ENCODE measurements at places on chromosomes 3 and 15.

DNA sequence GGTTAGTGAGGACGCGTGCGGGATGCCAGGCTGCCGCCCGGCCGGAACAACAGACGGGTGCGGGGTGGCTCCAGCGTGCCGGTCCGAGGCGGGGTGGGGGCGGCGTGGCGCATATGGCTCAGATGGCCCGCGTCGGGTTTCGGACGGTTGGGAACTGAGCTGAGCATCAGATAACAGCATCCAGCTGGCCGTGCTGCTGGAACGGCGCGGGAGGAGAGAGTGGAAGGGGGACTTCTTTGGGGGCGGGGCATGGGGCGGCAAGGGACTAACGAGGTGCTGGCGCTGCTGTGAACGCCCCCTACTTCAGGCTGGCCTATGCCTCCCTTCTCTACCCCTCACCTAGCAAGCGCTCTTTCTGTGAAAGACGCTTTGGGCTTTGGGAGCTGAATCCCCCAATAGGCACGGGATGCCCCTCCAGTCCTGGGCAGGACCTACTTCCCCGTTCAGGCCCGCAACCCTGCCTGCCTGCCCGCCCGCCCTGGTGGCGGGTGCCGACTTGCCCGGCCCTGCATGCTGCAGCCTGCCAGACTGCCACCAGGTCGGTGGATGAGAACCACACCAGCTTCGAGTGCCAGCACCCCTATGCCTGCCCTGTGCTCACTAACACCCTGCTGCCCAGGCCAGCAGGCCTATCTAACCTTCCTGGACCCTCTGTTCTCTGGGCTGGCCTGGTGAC is 542 bp downstream of the INKA1 start:
- no peak for DNase-seq

GRCh38 chr3:168002786-168003368 is 92.8 kb downstream of the GOLIM4 start:
- DNase-seq: no peak

GRCh38 chr3:197889204-197889930 is 60.6 kb upstream of the RPL35A start:
- no peak for DNase-seq

- no peak for DNase-seq
Measured at GRCh38 chr3:12188328-12188648, 29.6 kb upstream of the TIMP4 start.

DNA sequence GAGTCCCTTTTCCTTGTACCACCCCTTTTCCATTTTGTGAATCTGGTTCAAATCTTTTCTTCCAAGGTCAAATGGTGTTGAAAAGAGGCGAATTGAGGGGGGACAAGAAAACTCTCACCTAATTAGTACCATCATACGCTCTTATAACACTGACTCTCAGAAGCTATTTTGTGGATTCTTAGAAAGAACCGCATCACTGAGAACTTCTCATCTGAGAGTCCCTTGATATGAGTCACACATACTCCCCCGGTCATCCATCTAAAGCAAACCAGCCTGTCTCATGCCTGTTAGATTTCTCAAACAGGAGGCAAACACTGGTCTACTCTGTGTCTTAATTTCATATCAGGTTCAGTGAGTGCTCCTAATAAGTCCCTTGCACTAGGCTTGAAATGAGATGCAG is 76.5 kb upstream of the SPRED1 start:
- no peak for DNase-seq

- DNase-seq: no peak
Measured at GRCh38 chr3:58487140-58487886, 4.6 kb upstream of the KCTD6 start.

DNA sequence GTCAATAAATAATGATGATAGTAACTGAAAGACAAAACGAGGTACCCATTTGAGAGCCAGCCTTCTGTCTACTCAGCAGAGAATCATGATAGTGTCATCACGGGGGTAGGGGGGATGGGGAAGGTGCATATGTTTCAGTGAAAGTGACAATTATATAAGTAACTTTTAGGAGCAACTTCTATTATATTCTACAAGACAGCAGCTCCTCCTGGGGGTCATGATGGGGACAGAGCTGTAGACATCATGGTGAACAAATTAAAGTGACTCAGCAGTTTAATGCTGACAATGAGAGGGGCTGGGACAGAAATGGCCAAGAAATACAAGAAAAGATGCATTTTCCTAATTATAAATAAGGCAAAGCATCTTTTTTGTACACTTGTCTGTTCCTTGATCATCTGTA is 11.8 kb downstream of the CAPN3 start:
- DNase-seq: no peak

DNA sequence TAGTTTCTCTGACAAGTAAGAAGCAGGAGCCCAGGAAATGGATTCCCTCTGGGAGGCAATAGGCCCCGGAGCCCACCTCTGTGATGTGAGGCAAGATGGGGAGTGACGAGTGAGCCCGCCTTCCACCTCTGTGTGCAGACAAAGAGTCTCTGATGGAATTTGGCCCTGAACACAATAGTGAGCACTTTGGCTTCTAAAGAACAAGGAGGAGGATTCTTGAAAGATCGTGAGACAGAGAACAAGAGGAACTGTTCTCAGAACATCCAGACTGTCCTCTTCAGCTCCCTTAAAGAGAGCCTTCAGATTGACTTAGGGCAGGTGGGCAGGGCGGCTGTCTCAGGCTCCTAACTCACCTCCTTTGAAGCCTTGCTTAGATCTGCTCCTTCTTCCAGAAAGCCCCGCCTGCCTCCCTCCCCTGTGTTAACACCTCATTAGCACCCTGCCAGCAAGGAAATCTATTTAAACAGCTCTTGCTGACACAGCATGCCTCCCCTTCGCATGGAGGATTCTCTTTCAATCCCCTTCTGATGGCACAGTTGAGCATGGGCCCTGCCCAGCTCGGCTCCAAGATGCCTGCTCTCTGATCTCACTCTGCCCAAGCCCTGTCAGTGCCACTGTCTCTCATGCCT is 430.3 kb downstream of the NTRK3 start:
- DNase-seq: no peak

GRCh38 chr3:183437061-183437460 is 8.6 kb upstream of the MCF2L2 start:
- no peak for DNase-seq

GRCh38 chr3:166879661-166880060 is 500.4 kb downstream of the ZBBX start:
- DNase-seq: no peak

GRCh38 chr15:32656091-32656490 is 14.6 kb downstream of the SCG5 start:
- DNase-seq: no peak

DNA sequence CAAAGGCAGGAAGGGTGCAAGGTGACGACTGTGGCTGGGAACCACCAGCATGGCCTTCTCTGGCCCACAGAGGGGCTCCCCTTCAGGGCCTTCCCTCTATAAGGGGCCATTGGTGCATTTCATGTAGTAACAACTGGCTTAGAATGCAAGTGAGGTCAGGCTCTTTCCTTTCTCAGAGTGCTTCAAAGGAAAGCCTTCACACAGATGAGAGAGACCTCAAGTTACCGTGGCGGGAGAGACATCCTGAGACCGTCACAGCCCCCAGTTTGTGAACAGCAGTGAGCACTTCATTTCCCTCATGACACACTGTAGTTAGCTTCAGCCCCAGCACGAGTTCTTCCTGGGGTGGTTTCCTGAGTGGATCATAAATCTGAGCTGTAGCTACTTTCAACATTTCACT is 96.6 kb upstream of the LIMD1 start:
- no peak for DNase-seq

DNA sequence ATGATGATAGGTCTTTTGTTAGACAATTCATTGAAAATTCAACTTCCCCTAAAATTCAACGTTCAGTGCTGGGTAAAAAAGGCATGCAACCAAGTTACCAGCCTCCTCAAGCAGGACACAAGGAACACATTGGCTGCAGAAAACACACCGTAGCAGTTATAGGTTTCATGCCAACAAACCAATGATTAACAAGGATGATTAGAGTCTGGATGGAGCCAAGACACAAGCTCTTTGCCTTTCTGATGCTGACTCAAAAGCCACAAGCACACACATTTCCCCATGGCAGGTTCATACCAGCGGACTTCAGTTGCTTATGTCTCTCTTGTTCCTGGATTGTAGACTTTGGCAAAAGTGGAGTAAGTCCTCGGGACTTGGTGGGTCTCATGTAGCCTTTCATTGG is 105.8 kb downstream of the DHX30 start:
- no peak for DNase-seq

DNA sequence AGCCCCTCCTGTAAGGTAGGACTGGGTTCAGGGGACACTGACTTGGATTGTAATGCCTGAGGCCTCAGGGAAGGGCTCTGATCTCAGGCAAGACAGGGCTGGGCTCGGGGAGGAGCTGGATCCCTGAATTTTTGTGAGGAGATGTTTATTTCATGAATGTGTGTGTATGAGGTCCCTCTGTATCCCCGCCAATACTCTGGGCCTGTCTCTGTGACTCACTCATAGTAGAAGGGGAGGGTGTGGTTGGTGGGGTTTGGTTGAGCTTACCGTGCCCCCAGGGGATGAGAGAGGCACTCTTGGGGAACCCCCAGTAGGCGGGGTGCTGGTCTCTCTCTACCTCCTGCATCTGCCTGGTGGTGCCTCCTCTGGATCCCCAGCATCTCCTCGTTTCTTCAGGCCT is 28.1 kb downstream of the RPSA start:
- no peak for DNase-seq

DNA sequence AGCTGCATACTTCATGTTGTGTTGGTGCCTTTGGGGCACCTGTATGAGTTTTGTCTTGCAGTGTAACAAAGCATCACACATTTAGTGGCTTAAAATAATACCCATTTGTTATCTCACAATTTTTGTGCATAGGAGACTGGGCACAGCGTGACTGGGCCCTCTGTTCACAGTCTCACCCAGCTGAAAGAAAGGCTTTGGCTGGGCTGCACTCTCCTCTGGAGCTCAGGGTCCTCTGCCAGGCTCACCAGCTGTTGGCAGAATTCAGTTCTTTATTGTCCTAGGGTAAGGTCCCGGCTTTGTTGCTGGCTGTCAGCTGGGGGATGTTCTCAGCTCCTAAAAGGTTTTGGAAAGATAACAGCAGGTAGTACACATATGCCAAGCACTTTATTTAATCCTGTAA is 263.3 kb downstream of the CLSTN2 start:
- DNase-seq: no peak

DNA sequence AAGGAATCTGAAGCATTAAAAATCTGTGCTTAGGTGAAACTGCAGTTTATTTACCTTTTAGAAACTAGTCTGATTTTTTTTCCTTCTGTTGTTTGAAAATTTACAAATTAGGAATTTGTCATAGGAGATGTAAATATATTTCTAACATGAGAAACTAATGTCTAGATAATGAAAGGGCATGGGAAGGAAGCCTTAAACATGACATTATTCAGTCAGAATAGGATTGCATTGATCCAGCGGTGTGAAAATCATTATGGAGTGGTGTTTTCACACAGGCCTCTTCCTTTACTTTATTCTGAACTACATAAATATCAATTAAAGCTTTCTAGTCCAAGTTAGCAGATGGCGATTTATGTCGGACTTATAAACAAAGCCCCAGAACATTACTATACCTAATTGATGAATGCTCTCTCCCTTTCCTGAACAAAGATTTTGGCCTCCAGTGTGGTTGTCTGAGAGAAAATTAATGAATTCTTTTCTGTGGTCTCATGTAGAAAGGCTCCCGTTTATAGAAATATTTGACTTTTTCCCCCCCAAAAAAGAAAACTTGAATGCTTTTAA is 37.9 kb downstream of the FNDC3B start:
- no peak for DNase-seq

- no peak for DNase-seq
Measured at GRCh38 chr15:39326306-39326975, 254.4 kb upstream of the THBS1 start.

- no peak for DNase-seq
Measured at GRCh38 chr3:184789314-184789998, 22.5 kb upstream of the VPS8 start.

DNA sequence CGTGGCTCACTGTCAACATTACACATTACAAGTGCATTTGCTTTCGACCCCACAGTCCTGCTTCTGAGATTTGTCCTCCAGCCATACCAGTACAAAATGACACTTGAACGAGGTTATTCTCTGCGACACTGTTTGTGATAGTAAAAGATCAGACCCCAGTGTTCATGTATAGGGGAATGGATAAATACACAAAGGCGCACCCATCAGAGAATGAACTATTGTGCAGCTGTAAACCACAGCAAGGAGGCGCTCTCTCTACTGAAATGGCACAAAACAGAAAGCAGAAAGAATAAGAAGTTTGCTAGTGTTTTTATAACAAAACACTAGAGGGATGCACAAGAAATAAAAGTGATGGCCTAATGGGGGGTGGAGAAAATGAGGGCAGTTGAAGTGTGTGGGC is 4.9 kb upstream of the CHSY1 start:
- no peak for DNase-seq

- no peak for DNase-seq
Measured at GRCh38 chr3:190721330-190721729, 141.2 kb downstream of the GMNC start.

DNA sequence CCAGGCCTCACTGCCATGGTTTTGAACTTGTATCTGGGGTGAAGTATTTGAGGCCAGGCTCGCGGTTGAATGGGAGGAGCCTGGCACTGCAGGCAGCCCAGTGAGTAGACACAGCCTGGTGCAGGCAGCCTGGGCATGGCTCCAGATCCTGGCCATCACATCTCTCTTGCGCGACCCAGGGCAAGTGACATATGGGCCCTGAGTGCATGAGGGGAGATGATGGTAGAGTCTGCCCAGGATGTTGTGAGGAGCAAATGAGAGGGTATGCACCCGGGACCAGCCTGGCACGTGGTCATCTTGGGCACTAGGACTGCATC is 103.5 kb downstream of the TBC1D2B start:
- no peak for DNase-seq

GRCh38 chr15:69504352-69505040 is 51.9 kb downstream of the RPLP1 start:
- no peak for DNase-seq

DNA sequence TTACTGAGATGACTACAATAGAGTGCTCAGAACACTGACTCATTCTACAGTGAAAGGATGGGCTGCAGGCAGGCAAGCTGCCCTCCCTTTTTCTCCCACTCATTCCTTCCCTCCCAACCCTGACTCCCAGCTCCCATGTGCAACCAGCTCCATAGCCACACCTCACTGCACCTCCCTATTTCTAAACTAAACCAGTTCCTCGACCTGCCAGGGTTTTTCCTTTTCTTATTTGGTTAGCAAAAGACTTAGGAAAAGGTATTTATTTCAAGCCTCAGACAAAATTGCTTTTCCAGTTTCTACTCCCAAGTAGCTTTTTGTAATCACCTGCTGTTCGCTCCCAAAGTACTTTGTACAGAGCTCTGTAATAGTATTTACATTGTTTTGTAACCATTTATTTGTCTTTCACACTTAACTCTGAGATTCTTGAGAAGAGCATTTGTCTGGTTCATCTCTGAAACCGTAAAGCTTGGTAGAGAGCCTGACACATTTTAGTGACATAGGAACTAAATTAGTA is 2.2 kb downstream of the AADAC start:
- no peak for DNase-seq

GRCh38 chr3:140956058-140956835 is 14.6 kb downstream of the SLC25A36 start:
- DNase-seq: no peak

DNA sequence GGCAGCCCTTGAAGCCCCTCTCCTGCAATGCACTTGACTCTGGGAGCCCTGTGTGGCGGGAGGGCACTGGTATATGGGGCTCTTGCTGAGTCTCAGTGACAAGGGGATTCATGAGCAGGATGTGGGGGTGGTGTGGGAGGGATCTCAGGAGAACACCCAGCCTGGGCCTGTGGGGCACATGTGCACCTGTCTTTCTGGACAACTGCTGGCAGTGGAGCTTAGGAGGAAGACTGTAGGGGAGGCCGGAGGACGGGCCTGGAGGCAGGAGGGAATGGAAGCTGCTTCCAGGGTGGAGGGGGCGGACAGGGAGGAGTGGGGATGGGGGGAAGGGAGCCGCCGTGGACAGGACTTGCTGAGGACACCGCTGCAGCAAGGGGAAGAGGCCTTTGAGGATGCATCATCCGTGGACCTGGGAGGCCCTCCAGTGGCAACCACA is 10.8 kb upstream of the SNRPA1 start:
- DNase-seq: no peak

Data from activated naive CD4-positive, alpha-beta T cell (primary cell).